ENCODE measurements at places on chromosomes 16 and 17.

DNA sequence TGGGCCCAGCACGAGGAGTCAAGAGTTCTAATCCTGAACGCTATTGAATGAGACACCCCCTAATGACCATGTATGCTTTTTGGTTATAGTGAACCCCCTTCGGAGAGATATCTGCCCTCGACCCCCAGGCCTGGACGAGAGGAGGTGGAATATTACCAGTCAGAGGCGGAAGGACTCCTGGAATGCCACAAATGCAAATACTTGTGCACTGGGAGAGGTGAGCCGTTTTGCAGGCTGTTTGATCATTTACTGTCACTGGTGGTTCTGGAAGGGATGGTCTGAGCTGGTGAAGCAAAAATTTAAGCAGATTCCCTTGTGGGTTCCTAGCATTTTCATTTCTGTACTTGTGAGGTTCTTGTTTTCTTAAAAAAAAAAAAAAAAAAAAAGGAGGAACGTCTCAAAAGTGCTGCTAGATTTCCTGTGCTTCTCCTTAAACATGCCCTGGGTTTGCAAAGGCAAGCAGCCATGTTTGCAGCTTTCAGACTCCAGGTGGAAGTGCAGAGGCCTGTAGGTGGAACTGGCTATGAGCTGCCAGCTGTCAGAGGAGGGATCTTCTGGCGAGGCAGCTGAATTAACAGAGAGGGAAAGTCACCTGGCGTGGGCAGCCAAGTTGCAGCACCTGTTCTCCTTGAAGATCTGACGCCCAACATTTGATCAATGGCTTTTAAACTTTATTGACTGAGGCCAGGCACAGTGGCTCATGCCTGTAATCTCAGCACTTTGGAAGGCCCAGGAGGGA, 3.5 kb downstream of the MARVELD3 start:
- no peak for DNase-seq

GRCh38 chr17:52762147-52762793, 603.8 kb upstream of the CA10 start:
- no peak for DNase-seq

DNA sequence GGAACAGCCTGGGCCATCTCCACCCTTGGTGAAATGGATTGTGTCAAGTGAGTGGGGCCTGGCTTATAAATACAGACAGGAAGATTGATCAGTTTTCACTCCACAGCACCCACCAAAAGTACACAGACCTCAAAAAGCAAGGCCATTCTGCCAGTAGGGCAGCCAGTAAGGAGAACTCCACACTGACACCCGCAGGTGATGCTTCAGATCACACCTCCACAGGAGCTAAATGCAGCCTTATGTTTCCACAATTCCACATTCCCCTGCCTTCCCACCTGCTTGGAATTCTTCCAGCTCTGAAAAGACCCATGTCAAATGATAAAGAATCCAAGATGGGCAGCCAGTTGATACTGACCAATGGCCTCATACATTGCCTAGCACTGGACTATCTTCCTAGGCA, 191.1 kb downstream of the ZFHX3 start:
- DNase-seq, result no peak

DNA sequence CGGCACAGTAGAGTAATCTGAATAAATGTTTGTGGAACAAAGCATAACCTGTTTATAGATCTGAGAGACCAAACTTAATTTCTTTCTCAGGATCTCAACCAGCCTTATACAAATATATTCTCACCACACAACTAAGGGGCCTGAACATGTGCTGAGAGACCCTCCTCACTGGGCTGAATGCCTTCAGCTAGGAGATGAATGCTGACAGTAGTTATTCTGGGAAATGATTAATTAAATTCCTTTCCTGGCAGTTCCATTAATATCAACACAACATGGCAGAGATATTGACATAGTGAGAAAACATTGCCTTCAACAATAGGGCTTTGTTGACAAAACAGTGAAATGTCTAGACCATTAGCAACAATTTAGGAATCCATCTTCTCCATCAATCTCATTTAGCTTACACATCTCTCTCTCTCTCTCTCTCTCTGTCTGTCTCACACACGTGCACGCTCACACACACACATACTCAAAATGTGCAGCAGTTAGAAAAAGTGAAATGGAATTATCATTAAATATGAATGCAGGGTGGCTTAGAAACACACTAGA, 780.8 kb upstream of the CDH8 start:
- DNase-seq, result no peak

- no peak for DNase-seq
These were observed 98.7 kb upstream of the NACA2 start for GRCh38 chr17:61689610-61690180.

GRCh38 chr17:34981538-34982241, 1.4 kb downstream of the LIG3 start:
- no peak for DNase-seq
